NCI-H1417 (cell line): ENCODE measurements at places on chromosomes 5 and 9.
A peak's percentile ranks its signal among the peaks of the same experiment; 100 is the strongest.

GRCh38 chr5:14716755-14717752 is 52.5 kb downstream of the OTULIN start:
- DNase-seq, result no peak

GRCh38 chr9:87710443-87710842 is 15.5 kb upstream of the CTSL start:
- no peak for DNase-seq

DNA sequence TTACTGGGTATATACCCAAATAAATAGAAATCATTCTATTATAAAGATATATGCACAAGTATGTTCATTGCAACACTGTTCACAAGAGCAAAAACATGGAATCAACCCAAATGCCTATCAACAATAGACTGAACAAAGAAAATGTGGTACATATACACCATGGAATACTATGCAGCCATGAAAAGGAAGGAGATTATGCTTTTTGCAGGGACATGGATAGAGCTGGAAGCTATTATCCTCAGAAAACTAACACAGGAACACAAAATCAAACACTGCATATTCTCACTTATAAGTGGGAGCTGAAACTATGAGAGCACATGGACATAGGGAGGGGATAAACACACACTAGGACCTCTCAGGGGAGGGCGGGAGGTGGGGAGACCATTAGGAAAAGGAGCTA is 298.4 kb upstream of the CDH9 start:
- DNase-seq, result no peak

DNA sequence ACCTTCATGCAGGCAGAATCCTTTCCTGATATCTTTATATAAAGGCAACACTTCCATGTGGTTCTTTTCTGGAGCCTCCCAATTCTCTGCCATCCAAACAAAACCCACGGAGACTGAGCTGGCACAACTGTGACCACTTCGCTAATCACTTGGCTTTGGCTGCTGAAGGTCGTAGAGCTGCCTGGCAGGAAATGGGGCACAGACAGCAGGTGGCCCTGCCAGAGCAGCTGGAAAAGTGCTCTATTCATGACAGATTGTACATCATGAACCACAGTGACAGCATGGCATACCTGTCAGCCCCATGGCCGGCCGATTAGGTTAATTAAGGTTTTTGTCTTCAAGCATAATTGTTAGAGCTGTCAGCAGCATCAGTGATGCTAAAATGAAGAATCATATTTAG is 141.9 kb upstream of the ANKRD55 start:
- peak; percentile 76 for DNase-seq

DNA sequence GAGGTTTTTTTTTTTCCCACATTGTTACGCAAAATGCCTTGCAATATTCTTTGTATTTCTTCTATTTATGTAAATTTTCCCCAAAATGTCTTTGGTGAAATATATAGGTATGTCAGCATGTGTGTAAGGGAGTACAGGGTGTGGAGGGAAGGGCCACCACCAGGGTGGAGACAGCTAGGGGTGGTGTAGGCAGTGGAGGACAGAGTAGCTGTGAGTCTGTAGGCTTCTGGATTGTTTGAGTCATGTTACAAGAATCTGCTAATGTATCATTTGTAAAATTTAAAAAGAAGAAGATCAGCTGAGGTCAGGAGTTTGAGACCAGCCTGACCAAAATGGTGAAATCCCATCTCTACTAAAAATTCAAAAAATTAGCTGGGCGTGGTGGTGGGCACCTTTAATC is 175.5 kb downstream of the NXNL2 start:
- DNase-seq, result no peak

- DNase-seq, result no peak
Measured at GRCh38 chr5:9543311-9543920, 2.5 kb downstream of the SEMA5A start.

- DNase-seq, result no peak
Measured at GRCh38 chr9:132008855-132009812, 70.5 kb downstream of the MED27 start.

GRCh38 chr5:94793816-94794198 is 175.3 kb downstream of the SLF1 start:
- no peak for DNase-seq

DNA sequence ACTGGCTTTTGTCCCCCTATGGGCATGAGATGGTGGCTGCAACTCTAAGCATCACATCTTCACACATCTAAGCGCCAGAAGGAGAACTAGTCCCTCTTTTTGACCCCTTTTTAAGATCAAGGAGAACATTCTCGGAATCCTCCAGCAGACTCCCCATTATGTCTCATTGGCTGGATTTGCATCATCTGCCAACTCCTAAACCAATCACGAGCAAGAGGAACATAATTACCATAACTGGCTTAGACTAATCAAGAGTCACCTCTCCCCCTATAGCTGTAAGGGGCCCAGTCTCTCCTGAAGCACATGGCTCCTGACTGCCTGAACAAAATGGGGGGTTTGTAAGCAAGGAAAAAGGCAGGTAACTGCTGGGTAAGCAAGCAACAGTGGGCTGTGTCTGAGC is 68.5 kb upstream of the IQGAP2 start:
- no peak for DNase-seq

- no peak for DNase-seq
Measured at GRCh38 chr5:176611435-176611834, 1.5 kb upstream of the GPRIN1 start.

- no peak for DNase-seq
Measured at GRCh38 chr5:56314529-56314928, 81.4 kb upstream of the ANKRD55 start.

DNA sequence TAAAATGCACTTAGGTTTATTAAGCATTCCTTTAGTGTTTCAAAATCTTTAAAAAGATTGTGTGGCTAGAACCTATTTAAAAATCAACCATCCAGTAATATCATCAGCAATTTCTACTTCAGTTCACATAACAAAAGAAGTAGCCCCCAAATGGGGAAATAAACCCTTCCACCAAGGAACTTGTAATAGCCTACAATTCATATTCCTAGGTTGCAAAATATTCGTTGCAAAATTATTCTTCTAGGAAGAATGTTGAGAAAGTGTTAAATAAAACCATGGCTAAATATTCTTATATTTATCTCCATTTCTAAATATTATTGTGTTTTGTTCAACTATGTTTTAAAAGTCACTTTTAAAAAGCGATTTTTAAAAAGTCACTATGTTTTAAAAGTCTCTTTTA is 177.9 kb upstream of the PRLR start:
- no peak for DNase-seq

GRCh38 chr5:73447530-73448462 is 781 bp downstream of the FOXD1 start:
- peak; percentile 51 for DNase-seq

- no peak for DNase-seq
Measured at GRCh38 chr9:33942471-33943083, 106.1 kb downstream of the UBAP2 start.

GRCh38 chr5:32261198-32261597 is 51.5 kb downstream of the MTMR12 start:
- DNase-seq, result no peak

DNA sequence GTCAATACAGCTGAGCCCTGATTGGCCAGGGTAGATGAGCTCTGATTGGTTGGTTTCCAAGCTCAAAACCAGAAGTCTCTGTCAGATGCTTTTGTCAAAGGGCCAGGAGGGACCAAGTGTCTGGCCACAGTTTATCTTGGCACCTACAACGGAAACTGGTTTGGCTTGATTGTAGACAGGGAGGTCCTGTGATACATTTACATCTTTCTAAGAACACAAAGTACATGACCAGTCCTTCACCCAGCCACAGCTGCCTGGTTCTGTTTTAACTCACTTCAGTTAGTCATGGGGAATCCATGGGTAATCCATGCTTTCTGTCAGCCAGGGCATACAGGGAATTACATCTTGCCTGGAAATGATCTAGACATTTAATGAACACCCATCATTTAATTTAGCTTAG is 171.2 kb downstream of the SLC12A2 start:
- DNase-seq, result no peak

- DNase-seq, result no peak
Measured at GRCh38 chr9:125659954-125660353, 47.1 kb downstream of the MAPKAP1 start.

DNA sequence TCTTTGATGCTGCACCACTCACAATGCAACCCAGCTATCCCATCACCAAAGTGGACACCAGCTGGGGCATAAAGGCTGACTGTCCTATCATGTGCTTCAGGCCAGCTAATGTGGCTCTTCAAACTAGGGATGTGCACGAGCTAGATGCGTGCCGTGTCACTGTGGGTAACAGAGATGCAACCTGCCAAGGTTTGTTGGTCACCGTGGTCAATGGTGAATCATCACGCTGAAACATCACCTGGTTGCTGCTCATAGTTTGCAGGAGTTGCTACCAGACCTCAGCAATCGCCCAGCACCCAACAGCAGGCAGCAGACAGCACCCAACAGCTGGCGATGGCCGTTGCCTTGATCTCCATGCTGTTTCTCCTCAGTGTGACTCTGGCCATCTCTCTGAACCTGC is 2.1 kb upstream of the PCDHGA1 start:
- no peak for DNase-seq

DNA sequence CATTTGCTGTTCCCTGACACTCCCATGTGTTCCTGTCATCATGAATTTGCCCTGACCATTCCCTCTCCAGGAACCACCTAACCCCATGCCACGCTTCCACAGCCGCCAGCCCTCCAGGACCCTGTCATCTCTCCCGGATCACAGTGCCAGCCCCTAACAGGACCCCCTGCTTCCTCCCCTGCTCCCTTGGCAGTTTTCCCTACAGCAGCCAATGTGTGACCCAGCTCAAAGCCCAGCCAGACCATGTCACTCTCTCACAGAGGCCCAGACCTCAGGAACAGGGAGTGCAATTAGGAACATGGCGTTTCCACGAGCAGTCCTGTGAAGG is 8.1 kb downstream of the FOXE1 start:
- no peak for DNase-seq

- no peak for DNase-seq
Measured at GRCh38 chr9:128262687-128263086, 13.1 kb downstream of the GOLGA2 start.

DNA sequence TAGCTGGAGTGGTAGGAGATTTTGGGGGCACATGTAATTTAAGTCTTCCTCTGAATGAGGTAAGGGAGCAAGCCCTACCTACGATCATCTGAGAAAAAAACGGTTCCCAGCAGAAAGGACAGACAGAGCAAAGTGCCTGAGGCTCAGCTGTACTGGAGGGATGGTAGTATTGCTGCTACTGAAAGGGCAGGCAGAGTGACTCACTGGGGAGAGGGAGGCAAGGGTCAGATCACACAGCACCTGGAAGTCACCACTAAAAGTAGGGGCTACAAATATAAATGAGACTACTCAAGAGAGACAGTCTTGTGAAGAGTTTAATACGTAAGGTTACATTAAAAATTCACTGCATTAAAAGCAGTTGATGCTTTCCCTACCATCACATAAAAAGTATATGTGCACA is 75.9 kb downstream of the NFIB start:
- DNase-seq, result no peak

- no peak for DNase-seq
Measured at GRCh38 chr5:4625206-4625896, 514.8 kb upstream of the ADAMTS16 start.

DNA sequence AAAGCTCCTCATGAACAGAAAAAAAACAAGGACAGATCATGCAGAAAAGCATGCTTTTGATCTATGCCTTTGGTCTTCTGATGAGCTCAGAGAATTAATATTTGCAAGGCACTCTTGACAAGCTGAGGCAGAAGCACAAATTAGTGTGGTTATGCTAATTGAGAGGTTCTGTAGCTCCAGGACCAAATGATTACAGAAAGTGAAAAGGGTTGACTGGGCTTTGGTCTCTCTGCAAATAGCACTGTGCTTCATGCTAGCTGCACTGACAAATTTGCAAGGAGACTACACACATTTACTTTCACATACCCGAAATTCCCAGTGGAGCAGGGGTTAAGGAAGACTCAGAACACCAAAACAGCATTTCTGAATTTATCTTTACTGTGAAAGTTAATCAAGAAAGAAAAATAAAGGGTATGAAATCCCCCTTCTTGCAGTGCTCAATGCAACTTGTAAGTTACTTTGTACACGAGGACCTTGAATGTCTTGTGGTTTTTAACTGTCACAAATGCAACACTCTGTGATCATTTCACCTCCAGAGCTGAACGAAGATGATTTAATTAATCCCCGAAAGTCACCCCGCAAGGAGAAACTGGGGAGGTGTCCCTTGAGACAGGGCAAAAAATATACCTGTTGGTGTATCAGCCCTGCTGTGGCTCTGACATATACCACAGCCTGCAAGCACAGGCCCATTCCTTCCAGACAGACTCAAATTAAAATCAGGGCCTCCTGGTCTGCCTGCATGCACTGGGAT is 11.9 kb downstream of the RAPGEF1 start:
- DNase-seq, result peak; percentile 24

- no peak for DNase-seq
Measured at GRCh38 chr5:128237546-128237945, 154.0 kb downstream of the SLC12A2 start.

DNA sequence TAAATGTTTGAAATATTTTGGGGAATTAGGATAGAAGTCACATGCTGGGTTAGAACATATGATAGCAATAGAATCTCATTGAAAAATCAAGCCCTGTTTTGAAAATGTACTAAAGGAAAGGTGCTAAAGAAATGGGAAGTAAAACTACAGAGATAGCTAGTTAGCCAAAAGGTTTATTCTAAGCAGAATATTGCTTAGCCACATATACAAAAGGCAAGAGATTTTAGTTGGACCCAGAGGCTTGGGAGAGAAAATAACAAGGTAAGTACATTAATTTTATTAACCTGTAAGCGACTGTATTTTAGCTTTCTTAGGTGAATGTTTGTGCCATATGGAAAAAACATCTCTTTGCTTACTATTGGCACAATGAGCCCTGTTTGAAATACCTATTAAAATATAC is 108.3 kb downstream of the RPS23 start:
- no peak for DNase-seq

- DNase-seq, result no peak
Measured at GRCh38 chr9:13607481-13608441, 328.3 kb upstream of the MPDZ start.

DNA sequence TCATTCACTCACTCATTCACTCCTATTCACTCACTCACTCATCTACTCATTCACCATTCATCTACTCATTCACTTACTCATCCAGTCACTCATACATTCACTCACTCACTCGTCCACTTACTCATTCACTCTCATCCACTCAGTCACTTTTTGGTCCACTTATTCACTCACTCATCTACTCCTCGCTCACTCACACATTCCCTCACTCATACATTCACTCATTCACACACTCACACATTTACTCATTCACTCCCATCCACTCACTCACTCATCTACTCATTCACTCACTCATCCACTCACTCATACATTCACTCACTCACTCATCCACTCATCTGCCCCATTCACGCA is 27.7 kb downstream of the WNK2 start:
- DNase-seq, result no peak

DNA sequence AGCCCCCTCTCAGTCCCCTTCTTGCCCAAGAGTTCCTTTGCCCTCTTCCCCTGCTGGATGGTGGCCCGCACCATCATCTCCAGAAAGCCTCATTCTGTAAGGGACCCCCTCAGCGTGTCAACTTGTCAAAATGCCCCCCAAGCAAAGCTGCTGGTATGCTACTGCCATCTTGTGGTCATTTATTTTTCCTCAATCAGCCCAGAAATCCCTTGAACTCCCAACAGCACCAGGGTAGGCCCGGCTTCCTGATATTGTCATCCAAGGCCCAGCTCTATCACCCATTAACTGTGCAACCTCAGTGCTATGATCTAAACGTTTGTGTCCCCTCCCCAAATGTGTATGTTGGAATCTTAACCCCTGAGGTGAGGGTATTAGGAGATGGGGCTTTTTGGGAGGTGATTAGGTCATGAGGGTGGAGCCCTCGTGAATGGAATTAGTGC is 53.2 kb upstream of the FBXW11 start:
- DNase-seq, result no peak

GRCh38 chr5:83785176-83785668 is 64.6 kb upstream of the HAPLN1 start:
- DNase-seq, result no peak
